ENCODE measurements at places on chromosomes 16 and 17.

DNA sequence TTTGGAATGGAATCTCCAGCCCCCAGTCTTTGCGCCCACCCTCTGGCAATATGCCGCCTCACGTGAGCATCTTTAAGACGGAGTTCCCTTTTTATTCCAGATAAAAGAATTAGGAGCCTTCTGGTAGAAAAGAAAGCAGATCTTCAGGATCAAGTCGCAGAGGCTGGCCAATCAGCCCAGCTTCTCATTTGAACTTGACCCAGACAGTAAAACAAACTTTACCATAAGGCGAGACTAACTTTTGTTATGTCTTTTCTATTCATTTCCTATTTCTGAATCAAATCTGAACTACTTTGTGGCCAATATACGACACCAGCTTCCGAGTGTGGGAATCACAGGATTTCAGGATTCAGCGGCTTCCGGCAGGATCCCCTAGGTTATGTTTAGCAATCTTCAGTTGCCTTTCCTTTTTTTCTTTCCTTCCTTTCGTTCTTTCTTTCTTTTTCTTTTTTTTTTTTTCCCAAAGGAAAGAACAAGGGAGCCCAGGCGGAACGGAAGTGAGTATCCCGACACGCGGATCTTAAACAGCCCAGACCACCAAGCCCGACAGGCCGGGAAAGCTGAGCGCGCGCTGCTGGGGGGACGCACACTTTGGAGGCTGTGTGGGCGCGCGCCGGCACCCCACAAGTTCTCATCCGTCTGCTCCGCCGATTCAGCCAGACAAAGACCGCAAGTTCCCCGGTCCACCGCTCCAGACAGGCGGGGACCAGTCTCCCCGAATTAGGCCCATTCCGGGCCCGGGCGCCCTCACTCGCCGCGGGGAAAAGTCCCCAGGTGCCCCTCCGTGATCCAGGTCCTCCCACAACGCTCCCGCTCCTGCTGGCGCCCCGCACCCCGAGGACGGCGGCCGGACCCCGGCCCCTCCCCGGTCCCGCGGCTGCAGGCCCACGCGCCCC lies 633 bp downstream of the TBC1D16 start:
- no peak for DNase-seq

DNA sequence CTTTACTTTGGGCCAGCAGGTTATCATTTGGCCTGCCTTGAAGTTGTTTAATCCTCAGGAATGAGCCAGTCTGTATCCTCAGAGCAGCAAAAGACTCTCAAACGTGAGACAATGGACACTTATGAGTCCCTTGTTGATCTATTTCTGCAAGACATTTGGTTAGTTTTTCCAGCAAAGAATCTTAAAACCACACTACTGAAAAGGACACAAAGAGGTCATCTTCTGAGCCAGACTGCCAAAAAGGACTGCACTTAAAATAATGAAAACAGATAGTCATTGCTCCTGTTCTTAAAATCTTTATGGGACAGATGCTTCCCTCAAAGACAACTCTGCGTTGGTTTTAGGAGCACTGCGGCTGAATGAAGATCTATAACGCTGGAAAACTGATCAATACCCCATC lies 205.7 kb upstream of the PSMD7 start:
- no peak for DNase-seq

GRCh38 chr16:630249-630814 lies 453 bp upstream of the WFIKKN1 start:
- no peak for DNase-seq

DNA sequence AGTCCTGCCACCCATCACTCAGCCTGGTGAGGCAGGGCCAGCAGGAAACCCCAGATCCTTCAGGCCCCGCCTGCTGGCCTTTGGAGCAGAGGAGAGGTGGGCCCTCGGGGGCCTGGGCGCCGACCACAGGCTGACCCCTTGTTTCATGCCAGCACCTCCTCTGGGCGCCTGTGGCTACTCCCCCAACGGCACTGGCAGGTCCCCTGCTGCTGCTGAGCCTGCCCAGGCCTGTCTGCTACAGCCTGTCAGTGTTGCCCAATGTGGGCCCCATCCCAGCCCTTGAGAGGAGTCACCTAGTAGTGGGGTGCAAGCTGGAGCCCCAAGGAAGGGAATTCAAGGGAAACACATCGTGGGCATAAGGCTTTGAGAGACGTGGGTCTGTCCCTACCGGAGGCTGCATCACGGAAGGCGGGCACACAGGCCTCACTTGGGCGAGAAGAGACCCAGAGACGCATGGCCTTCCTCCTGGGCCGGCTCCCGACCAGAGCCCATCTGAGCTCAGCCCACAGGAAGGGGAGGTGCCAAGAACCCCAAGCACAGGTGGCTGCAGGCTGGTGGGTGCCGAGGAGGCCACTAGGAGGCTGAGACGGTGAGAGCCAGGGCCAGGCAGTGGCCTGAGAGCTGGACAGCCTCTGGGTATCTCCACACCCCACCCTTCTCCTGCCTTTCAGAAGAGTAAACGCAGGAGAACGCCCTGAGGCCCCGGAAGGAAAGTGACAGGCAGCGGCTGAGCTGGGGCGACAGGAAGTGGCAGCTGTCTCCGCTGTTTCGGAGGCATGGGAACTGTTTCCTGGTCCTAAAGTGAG lies 8.0 kb upstream of the FASN start:
- no peak for DNase-seq

- DNase-seq, result no peak
These were observed 11.3 kb upstream of the CYTH1 start for GRCh38 chr17:78793415-78793814.

GRCh38 chr17:76932402-76933333 lies 64.5 kb downstream of the MGAT5B start:
- DNase-seq, result no peak

DNA sequence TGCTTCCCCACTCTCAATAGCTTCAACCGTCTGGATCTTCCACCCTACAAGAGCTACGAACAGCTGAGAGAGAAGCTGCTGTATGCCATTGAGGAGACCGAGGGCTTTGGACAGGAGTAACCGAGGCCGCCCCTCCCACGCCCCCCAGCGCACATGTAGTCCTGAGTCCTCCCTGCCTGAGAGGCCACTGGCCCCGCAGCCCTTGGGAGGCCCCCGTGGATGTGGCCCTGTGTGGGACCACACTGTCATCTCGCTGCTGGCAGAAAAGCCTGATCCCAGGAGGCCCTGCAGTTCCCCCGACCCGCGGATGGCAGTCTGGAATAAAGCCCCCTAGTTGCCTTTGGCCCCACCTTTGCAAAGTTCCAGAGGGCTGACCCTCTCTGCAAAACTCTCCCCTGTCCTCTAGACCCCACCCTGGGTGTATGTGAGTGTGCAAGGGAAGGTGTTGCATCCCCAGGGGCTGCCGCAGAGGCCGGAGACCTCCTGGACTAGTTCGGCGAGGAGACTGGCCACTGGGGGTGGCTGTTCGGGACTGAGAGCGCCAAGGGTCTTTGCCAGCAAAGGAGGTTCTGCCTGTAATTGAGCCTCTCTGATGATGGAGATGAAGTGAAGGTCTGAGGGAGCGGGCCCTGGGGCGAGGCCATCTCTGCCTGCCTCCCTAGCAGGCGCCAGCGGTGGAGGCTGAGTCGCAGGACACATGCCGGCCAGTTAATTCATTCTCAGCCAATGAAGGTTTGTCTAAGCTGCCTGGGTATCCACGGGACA lies 11.1 kb upstream of the CLEC18A start:
- no peak for DNase-seq

GRCh38 chr17:49687878-49688491 lies 10.1 kb upstream of the SPOP start:
- no peak for DNase-seq

DNA sequence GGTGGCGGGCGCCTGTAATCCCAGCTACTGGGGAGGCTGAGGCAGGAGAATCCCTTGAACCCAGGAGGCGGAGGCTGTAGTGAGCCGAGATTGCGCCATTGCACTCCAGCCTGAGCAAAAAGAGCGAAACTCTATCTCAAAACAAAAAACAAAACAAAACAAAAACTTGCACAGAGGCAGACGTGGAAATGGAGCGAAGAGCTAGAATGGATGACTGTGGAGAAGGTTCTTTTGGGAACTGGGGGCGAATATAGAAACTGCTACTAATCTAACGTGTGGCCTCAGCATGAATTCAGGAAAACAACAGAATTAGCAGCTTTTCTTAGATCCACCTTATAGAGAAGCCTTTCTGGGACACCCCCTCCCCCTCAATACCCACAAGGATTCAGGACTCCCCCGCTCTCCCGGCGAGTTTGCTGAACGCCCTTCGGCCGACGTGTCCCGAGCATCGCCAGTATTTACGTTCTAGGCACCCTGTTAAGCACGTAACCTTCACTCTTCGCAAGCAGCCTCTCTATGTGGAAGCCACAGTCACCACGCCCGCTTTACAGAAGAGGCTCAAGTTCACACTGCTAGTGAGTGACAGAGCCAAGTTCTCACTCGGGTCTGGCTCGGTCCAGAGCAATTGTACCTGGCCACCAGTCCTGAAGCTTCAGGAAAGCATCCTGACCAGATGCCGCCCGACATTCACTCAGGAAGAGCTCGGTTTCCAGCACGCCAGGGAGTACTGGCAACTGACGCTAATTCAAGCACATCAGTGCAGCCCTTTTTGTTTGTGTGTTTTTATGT lies 13.3 kb upstream of the ABR start:
- DNase-seq, result no peak

DNA sequence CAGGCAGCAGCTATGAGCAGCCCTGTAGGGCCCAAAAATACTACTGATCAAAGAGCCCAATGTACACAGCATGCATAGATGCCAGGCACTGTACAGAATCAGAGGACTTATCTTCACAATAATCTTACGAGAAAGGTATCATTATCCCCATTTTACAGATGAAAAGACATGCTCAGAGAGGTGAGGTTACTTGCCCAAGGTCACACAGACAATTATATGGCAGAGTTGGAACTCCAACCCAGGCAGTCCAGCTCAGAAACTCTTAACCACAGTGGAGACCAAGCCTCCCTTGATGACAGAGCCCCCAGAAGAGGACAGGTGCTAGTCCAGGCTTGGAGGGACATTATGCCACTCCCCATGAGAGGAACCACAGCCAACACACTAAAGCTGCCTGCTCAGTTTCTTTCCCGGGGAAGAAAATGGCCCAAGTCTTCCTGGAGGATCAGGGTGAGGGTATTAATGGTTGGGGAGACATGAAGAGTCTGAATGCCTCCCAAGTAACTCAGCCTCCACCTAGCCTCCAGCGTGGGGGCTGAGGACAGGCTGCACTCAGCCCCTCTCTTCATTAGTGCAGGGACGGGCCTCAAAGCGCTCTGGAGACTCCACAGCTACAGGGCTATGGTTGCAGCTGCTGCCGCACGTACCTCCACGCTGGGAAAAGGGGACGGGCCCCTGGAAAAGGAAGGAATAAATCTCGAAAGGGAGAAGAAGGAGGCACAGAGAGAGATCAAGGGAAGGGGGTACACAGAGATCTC lies 826 bp downstream of the UNC119 start:
- DNase-seq, result no peak

DNA sequence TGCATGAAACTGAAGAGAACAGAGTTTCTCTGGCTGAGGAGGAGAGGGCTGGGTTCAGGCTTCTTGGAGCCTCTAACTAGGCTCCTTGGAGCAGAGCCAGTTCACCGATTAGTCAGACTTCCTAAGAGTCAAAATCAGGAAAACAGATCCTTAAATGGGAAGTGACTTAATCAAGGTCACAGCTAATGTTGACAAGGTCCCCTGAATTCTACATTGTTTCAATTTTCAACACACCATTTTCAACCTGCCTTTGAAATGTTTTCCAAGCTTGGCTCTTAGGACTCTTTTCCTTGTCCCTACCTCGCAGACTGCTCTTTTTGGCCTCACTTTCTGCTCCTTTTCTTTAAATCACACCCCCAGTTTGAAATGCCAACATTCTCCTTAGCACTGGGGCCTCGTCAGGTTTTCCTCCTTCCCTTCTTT lies 16.3 kb downstream of the MYL4 start:
- DNase-seq, result peak; percentile 69

GRCh38 chr17:82963104-82963950 lies 116.1 kb upstream of the METRNL start:
- peak; percentile 30 for DNase-seq

GRCh38 chr17:55785181-55785580 lies 34.3 kb downstream of the PCTP start:
- DNase-seq, result no peak

- DNase-seq, result no peak
These were observed 20.1 kb downstream of the CNTNAP1 start for GRCh38 chr17:42702446-42702845.

- no peak for DNase-seq
These were observed 15.8 kb downstream of the PLCD3 start for GRCh38 chr17:45116434-45117016.

DNA sequence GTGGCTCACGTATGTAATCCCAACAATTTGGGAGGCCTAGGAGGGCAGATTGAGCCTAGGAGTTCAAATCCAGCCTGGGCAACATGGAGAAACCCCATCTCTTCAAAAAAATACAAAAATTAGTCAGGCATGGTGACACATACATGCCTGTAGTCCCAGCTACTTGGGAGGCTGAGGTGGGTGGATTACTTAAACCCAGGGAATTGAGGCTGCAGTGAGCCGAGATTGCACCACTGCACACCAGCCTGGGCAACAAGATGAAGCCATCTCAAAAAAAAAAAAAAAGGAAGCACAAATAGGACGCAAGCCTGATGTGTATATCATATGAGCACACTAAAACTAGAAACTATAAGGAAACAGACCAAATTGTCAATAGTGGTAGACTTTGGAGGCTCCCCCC lies 17.1 kb upstream of the FLCN start:
- no peak for DNase-seq

DNA sequence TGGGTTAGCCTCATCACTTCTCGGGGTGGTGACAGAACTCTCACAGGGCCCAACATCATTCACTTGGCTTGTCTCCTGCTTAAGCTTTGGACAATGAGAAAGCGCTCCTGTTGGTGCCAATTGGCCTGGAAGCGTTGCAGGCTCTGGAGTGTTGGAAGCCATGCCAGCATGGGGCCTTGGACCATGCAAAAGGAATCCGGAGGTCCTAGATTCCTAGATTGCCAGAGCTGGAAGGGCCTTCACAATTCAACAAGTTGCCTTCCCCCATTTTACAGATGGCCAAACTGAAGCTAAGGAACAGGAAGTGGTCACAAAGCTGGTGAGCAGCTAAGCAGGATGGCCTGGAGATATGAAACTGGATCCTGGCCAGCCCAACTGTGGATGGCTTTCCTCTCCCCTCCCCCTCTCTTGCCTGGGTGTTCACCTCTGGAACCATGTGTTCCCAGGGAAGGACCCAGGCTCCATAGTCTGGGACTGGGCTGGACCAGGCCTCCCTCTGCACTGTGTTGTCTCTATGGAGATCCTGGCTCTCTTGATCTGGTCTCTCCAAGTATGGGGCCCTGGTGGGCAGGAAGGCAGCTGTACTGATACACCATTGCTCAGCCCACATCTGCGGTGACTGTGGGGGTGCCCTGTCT lies 6.0 kb upstream of the IGFBP4 start:
- no peak for DNase-seq

- DNase-seq, result no peak
These were observed 104.6 kb downstream of the METRNL start for GRCh38 chr17:83183951-83184506.

- no peak for DNase-seq
These were observed 90.7 kb downstream of the AXIN2 start for GRCh38 chr17:65470783-65471182.
